Activated CD8-positive, alpha-beta memory T cell treated with anti-CD3 and anti-CD28 coated beads for 1 hour (primary cell): ENCODE measurements at places on chromosomes 4 and X.

- DNase-seq, result no peak
These were observed 191.4 kb downstream of the MGST2 start for GRCh38 chr4:139857021-139857420.

- no peak for DNase-seq
These were observed 8.1 kb upstream of the COMMD8 start for GRCh38 chr4:47471591-47471990.

- DNase-seq, result no peak
These were observed 29.2 kb downstream of the FANCB start for GRCh38 chrX:14843666-14844065.

GRCh38 chr4:23113104-23113503 lies 420.4 kb downstream of the GBA3 start:
- DNase-seq, result no peak

DNA sequence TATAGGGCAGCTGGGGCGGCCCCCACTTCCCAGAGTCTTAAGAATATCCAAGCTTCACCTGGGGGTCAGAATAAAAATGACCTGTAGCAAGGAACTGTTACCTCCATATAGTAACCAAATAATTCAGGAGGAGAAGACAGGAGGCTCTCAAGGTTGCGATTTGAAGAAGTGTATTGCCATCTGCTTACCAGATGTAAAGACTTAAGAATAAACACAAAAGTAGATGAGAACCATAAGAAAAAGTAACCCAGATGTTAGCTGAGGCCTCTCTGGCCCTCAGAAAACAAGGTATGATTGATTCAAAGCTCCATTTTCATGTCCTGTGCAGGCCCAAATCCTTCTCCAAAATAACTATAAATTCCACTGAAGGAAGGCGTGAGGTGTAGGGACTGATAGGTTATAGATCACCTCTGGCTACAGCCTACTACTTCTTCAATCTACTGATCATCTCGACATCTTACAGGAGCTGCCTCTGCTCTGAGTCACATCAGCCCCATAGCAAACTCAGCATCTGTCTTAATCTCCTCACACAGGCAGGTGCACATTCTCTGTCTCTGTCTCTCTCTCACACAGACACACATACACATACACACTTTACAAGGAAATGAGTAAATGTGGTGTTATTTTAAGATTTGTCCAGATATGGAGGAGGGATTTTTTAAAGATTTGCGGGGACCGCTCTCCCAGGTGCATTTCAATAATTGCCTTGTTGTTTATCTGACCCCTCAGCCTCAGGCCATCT lies 193.9 kb upstream of the EDNRA start:
- no peak for DNase-seq

GRCh38 chr4:109436504-109436903 lies 2.9 kb downstream of the SEC24B start:
- DNase-seq, result no peak

DNA sequence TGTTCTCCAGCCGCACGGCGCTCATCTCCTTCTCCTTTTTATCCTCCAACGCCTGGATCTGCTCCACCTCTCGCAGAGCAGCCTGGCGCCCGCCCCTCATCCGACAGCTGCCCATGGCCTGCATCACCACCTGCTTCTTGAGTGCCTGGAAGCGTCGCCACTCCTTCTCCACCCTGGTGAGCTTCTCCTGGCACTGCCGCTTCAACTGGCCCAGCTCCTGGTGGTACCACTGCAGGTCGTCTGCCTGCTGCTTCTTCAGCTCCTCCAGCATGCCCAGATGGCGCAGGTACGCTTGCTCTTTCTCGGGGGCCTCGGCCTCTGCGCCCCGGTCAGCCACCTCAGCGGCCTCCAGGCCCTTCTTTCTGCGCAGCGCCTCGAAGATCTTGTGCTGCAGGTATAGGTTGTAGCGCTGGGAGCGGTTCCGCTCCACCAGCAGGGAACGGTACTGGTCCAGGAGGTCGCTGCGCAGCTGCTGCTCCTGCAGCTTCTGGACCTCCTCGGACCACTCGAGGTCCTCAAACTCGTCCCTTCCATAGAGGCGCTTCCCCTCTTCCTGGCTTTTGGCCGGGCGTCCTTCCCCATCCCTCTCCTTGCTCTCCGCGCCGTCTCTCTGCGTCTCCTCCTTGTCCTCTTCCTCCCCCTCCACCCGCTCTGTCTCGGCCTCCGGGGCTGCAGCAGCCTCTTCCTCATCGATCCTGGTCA lies 1.2 kb upstream of the TADA2B start:
- no peak for DNase-seq

- no peak for DNase-seq
These were observed 330.3 kb upstream of the BOD1L1 start for GRCh38 chr4:13957871-13958270.

DNA sequence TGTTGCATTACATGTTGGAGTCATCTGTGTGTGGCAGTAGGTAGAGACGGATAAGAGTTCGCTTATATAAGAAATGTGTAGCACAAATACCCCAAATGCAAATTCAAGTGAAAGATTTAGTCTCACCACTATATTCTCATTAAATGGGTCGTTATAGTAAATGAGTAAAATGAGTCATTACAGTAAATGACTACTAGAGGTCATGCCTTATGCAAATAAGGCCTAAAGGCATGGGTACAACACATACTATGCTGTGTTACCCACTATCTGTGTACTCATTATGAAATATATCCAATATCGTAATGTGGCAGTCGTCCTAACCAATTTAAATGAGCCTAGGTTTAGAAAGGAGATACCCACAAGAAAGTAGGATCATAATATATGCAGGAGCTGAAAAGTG lies 1603.1 kb downstream of the C4orf33 start:
- DNase-seq, result no peak
